Fibroblast of skin of abdomen (primary cell): ENCODE measurements at places on chromosomes 11 and 22.

- no peak for DNase-seq
Observed at GRCh38 chr11:126154691-126155090, 56.8 kb downstream of the RPUSD4 start.

DNA sequence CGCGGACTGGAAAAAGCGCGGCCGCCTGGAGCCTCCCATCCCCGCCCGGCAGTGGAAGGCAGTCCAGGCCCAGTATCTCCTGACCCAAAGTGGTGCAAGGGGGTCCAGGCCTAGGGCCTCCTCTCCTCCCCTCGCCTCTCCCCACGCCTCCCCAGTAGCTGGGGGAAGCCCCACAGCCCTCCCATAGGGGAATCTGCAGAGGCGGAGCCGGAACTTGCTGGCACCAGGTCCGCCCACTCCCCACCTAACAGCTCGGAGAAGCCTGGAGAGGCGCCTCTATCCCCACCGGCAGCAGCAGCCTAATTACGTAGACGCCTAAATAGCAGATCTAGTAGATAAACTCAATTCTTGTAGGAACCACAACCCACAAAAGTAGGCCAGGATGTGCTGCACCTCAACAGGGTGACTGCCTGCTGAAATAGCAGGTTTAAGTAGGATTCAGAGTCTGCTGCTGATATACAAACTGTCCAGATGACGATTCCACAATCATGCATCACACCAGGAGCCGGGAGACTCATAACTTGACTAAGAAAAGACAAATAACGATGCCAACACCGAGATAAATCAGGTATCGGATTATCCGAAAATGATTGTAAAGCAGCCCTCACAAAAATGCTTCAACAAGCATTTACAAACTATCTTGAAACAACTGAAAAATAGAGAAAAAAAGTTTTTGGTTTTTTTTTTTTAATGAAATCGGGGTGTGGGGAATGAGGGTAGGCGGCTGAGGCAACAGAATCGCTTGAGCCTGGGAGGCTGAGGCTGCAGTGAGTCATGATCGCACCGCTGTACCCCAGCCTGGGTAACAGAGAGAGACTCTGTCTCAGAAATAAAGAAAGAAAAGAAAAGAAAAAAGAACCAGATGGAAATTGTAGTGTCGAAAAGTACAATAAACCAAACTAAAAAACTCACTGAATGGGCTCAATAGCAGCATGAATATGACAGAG lies 11.4 kb upstream of the BRD1 start:
- no peak for DNase-seq

DNA sequence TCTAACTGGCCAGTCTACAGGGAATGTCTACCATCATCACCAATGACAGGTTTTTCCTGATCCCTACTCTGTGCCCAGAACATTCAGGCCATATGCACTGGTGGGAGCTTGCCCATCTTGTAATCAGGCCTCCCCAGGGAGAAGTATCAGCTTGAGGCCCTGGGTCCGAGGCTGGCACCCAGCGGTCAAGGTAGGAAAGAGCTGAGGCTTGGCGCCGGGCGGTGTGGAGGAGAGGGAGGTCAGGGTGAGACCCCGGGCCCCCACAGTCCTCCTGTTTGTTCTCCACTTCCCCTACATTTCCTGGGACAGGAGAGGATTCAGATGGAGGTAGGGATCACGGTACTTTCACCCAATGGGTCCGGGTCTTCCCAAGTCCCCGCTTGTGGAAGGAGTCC lies 15.5 kb downstream of the TSKU start:
- DNase-seq = no peak

DNA sequence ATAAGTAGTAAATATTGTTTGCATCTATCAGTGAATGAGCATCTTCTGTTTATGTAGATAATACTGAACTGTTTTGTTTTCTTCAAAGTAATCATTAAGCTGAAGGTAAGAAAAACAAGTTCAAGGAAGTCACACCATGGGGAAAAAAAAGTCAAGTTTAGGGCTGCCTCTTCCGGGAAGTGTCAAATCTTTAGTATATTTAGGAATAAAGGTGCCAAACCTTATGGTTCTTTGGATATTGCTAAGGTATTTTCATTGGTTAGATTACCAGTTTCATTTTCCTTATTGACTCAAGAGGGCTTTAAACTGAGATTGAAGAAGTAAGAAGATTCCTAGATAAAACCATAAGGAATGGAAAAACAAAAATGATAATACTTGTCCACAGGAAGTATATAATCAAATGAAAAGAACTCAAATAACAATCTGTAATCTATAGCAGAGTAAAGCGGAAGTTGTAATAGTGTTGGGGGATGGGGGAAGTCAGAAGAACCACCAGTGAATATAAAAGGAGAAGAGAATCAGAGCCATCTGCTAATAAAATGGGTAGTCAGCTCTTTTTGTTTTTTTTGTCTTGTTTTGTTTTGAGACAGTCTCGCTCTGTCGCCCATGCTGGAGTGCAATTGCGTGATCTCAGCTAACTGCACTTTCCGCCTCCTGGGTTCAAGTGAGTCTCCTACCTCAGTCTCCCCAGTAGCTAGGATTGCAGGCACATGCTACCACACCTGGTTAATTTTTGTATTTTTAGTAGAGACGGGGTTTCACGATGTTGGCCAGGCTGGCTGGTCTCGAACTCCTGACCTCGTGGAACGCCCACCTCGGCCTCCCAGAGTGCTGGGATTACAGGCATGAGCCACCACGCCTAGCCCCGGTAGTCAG lies 2.3 kb downstream of the ATM start:
- no peak for DNase-seq

DNA sequence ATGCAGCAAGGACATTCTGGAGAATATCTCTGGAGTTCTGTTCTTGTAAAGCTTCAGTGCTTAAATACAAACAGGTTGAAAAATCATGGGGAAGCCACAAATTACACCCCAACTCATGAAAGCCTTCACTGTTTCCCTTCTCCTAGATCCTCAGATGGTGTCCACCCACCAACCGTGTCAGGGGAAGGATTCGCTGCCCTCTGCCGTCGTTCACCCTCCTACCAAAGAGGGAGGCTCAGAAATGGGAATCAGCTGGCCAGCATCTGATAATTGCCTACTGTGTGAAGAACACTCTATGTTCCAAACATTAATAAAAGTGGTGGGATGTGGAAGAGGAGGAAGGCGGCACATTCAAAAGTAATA lies 7.4 kb upstream of the HEPACAM start:
- DNase-seq = no peak
